Tibial artery (tissue), 4 donors: ENCODE measurements at places on chromosomes 11 and 22.
A peak's percentile ranks its signal among the peaks of the same experiment; 100 is the strongest.

- DNase-seq: peak; percentile 71
Measured at GRCh38 chr22:21866833-21867527, 465 bp downstream of the MAPK1 start.

DNA sequence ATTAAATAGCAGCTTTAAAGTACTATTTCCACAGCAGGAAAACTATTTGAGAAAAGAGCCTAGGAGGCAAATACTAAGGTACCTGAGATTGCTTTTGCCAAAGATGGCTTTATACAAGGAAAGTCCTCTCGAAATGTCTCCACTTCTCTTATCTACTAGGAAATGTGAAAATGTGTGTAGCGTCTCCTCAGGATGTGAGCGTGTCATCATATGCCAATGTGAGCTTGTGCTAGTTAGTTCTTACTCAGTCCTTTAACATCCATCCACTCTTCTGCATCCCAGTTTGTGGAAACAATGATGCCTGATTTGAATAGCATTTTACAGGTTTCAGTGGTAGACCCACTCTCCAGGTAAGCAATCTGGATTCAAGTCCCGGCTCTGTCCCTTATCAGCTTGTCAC is 421.0 kb downstream of the DYNC2H1 start:
- no peak for DNase-seq

DNA sequence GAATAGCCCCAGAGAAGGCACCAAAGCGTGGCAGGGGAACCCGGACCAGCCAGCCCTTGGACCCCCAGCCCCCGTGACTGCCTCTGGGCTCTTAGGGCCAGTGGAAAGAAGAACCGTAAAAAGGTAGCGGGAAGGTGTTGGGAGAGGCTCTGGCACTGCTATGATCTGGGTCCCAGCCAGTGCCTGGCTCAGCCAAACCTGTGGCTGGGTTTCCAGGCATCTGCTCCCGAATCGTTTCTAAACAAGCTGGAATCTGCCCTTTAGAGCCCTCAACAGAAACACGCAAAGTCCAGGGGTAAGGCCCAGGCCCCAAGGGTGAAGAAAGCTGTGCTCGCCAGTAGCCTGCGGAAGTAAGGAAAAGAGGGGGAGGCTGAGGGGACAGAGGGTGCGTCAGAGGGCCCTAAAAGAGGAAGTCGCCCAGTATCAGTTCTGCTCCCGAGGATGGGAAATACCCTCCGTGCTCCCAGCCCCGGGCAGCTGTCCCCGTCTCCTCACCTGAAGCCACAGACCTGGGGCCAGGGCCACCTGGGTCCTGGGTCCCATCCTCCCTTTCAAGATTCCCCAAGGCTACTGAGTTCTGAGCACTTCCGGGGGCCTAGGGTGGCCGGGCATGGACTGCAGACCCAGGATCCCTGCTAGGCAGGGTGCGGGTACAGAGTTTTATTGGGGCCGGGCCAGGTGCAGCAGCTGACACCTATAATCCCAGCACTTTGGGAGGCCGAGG is 24.7 kb downstream of the IL10RA start:
- peak; percentile 76 for DNase-seq

- DNase-seq: no peak
Measured at GRCh38 chr11:30002157-30002785, 14.6 kb downstream of the KCNA4 start.

DNA sequence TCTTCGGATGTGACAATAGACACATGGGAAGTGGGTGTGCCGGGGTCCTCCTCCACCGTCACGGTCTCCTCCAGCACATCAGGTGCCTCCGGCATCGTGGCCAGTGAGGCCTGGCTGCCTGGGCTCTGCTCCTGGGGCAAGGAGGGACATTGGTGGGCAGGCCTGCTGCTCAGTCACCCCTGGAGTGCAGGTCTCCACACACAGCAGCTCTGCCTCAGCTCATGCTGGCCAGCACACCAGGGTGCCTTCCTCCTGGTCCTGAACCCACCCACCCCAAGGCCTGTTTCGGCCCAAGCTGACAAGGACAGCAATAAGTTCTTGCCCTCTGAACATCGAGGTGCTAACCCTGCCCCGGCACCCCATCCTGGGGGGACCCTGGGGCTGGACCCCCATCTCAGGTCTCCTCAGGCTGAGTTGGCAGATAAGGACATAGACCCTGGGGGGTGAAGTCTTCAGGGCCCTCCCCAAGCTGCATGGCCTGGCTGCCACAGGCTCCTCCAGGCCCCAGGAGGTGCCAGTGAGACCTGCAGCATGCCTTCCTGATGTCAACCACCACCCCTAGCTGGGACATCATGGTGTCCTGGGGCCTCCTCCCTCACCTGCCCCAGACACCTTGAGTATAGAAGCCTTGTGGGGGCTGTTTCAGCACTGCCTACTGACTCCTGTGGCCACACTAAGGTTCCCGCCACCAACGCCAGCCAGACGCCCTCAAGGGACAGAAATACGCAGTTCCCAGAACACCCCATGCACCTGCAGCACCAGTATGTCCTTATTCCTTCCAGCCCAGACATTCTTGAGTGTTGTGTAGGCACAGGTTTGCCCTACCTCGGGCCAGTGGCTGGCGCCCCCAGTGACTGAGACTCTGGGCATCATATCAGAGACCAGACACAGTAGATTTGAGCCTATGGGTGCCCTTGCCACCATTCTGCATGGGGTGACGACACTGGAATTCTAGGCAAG is 34.4 kb downstream of the ARVCF start:
- DNase-seq: peak; percentile 64

- DNase-seq: no peak
Measured at GRCh38 chr22:23877566-23877965, 16.6 kb upstream of the MIF start.

DNA sequence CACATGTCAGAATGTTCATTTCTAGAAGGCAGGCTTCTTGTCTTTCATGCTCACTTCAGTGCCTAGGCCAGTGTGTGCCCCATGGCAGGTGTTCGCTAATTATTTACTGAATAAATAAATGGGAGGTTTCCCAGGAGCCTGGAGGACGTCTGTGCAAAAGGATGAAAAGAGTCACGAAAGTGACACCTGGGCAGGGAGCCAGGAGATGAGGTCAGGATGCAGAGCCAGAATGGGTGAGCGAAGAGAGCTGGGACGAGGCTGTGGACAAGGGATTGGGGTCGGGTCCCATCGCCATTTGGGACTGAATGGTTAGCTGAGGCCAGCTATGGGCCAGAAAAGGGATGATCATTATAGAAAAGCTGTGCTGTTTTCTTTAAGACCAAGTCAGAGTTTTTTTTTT is 560.4 kb downstream of the TBC1D22A start:
- no peak for DNase-seq

DNA sequence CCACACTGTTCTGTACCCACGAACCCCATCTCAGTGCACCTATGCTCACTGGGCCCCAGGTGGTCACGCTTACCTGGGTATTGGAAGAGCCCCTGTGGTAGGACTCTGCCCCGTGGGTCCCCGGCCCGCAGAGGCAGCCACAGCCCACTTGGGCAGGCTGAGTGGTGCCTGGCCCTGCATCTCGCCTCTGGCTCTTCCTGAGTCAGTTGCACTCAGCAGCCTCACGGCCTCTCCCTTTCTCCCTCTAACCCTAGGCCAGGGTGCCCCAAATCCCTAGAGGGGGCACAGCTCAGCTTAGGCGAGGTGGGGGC is 9.7 kb downstream of the CRELD2 start:
- DNase-seq: no peak

DNA sequence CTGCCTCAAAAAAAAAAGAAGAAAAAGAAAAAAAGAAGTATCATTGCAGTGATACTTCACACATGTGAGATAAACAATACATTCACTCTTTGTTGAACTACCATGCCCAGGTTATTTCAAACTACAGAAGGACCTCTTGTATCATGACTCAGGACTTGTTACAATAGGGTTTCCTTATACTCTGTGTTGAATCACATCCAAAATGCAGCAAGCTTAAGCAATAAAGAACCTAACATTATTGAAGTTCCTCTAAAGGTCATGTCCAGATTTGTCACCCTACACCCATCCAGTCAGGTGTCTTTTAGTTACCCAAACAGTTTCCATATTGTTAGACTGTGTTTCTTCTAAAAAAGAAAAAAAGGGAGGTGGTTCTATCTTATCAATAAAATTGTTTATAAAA is 26.9 kb upstream of the ALKBH3 start:
- DNase-seq: no peak

DNA sequence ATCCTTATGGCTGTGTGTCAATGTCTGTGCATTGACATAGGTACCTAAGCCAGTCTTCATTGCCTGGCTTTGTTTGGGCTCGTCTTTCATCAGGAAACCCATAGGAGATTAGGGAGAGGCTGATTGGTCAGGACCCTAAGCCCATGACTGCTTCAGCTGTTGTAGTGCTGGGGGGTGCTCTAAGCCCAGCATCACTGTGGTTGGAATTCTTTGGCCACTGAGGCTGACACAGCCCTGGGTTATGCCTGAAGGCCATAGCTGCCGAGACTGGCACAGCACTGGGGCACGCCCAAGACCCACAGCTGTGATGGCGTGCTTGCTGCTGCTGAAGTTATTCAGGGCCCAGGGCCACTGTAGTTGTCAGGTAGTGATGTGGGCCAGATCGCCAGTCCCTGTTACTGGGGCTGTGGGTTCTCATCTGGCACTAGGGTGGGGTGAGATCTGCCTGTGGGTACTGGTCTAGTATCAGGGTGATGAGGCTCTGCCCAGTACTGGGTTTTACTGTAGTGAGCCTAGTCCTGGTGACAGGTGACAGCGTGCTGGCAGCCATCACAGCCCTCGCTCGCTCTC is 4.9 kb downstream of the USP18 start:
- no peak for DNase-seq

DNA sequence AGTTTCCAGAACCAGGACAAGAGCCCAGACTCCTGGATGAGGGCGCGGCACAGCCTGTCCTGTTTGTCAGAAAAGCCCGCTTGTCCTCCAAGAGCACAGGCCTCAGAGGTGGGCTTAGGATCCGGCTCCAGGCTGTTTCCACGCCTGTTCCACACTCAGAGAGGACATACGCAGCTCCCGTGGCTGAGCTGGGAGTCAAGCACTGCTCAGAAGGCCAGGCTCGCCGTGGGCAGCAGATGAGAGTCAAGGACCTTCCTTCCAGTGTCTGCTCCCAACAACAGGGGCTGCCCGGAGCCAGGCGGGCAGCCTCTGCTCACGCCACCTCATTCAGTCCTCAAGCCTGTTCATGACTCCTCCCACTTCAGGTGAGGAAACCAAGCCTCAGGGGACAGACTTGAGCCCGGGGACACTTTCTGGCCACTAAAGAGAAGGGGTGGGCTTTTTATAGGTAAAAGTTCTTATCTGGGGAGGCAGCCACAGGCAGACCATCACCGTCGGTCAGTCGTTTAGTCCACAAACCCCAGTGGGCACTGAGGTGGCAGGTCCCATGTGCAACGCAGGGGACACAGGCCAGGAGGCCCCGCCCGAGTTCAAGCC is 3.8 kb downstream of the CYB5R3 start:
- no peak for DNase-seq

- no peak for DNase-seq
Measured at GRCh38 chr11:88195908-88196307, 20.7 kb upstream of the RAB38 start.

GRCh38 chr22:30538280-30538679 is 8.3 kb downstream of the SEC14L6 start:
- DNase-seq: no peak

DNA sequence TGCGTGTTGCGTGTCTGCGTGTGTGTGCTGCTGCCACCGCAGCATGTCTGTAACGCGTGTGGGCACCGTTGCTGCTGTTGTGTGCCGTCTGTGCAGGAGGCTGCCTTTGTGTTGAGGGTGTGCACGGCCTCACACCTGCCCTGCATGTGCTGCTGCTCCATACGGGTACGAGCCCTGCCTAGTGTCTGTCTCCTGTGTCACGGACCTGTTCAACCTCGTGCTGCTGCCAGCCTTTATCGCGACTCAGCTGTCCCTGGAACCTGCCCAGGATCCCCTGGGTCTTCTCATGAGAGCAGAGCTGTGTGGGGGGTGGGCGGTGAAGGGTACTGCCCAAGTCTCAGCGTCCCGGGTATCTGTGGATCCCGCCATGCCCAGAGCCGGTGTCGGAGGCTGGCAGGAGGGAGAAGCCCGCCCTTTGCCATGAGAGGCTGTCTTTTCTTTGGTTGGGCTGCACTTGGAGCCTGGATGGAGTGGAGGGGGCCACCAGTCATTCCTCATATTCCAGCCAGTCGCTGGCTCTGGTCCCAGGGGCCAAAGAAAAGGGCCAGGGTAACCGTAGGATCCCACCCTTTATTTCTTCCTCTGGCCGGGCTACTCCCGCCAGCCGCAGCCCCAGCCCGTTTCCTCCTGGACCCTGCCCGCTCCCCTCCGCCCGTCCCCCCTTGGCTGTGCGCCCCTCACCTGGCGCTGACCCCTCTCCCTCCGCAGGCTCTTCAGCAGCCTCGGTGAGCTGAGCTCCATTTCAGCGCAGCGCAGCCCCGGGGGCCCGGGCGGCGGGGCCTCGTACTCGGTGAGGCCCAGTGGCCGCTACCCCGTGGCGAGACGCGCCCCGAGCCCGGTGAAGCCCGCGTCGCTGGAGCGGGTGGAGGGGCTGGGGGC is 7.8 kb upstream of the ACR start:
- DNase-seq: peak; percentile 51

DNA sequence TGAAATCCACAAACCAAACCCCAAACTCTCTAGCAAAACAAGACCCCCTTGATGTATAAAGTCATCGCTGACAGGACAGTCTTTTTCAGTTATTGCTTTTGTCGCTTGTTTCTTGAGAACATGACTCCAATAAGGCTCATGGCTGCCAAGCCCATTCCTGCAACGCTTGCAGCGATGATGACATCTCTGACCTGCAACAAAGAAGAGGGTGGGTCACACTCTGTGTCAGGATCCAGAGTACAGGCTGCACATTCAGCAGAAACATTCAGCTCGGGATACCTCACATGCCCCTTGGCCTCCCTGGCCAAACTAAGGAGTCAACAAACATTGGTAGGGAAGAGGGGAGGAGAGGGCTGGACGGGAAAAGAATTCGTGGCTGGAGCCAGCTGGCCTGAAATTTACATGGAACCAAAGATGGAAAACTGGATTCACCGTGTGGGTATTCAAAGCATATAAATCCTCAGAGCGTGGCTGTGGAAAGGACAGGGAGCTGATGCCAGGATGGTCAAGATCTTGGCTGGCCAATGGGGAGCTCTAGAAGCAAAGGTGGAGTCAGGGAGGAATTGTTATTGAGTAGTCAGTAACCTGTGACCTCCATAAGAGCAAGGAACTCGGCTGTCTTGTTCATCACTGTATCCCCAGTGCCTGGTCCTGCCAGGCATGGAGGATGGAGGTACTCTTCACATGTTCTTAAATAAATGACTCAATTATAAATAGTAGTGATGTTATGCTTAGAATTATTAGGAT is 11.8 kb upstream of the PLAAT2 start:
- peak; percentile 81 for DNase-seq

- no peak for DNase-seq
Measured at GRCh38 chr11:44224867-44225501, 85.0 kb downstream of the ALX4 start.

GRCh38 chr22:26417406-26417805 is 11.7 kb upstream of the ASPHD2 start:
- DNase-seq: no peak

DNA sequence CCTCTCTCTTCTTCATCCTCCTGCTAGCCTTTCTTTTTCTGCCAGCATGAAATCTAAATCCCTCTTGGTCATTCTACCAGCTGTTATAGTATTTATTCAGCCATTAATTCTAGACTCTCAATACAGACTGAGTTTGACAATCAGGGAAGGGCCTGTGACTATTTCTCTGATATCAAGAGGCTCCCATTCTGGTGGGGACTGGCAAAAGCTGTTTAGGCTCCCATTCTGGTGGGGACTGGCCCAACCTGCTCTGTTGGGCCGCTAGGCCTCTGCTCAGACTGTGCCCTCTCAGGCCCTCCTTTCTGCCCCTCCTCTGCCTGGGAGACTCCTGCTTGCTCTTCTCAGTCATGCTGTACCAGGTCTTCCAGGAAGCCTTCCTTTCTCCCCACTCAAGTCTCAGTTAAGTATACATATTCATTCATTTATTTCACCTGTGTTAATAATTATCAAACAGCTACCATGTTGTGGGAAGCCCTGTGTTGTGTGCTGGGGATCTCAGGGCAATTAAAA is 323.7 kb upstream of the NARS2 start:
- DNase-seq: no peak
